ENCODE measurements at places on chromosomes 16 and 17.

GRCh38 chr17:44502598-44503146, 534 bp downstream of the GPATCH8 start:
- no peak for DNase-seq

DNA sequence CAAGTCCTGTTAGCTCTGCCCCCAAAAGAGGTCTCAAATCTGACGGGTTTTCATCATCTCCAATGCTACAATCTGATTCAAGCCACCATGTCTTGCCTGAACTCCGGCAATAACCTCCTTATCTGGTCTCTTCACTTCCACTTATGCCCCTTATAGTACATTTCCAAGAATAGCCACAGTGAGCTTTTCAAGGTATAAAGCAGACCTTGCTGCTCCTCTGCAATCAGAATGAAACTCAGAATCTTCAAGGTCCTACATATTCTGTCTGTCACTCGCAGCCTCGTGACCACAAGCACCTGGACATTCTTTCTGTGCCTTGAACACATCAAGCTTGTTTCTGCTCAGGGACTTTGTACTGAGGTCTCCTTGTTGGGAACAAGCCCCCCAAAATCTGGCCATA, 84.7 kb downstream of the YPEL2 start:
- no peak for DNase-seq

- DNase-seq, result no peak
Observed at GRCh38 chr16:71360378-71360777, 1.9 kb downstream of the CALB2 start.

DNA sequence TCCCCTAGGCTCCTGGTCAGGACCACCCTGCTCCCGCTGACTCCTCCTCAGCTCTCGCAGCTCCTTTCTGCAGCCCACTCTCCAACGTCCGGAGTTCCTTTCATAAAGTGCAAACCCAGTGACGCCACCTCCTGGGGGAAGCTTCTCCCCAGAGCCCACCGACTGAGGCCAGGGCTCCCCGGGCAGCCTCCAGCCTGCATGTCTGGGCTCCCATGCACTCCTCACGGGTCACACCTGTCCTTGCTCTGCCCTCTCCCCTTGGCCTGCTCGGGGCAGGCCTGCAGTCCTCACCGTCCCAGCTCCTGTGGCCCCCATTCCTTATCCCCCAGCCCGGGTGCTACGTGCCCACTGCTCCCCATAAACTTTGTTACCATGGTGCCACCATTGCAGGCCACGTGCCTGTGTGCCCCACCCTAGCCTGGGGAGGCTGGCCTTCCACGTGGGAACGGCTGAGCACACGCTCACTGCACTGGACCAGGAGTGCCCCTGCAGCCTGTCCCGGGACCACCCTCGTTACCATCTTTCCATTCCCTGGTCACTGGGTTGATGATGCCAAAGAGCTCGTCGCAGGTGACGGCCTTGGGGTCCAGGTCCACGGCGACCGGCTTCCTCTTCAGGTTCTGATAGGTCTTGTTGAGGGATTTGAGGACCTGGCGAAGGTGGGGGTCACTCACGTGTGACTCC, 84.9 kb downstream of the DNAH17 start:
- DNase-seq, result no peak

DNA sequence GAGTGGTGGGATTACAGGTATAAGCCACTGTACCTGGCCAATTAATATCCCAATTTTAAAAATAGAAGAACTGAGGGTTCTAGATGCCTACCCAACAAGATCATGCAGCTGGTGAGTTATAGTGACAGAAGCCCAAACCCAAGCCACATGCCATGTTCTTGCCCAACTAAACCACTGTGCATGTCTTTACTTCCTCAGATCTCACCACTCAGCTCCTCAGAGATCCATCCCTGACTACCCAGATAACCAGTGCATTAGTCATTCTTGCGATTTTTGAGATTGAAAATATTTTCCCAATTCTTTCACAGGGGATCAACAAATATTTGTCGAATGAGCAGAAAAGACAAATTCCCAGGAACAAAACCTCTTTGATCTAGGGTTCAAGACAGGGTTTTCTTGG, 303.1 kb downstream of the CBLN1 start:
- DNase-seq, result no peak

DNA sequence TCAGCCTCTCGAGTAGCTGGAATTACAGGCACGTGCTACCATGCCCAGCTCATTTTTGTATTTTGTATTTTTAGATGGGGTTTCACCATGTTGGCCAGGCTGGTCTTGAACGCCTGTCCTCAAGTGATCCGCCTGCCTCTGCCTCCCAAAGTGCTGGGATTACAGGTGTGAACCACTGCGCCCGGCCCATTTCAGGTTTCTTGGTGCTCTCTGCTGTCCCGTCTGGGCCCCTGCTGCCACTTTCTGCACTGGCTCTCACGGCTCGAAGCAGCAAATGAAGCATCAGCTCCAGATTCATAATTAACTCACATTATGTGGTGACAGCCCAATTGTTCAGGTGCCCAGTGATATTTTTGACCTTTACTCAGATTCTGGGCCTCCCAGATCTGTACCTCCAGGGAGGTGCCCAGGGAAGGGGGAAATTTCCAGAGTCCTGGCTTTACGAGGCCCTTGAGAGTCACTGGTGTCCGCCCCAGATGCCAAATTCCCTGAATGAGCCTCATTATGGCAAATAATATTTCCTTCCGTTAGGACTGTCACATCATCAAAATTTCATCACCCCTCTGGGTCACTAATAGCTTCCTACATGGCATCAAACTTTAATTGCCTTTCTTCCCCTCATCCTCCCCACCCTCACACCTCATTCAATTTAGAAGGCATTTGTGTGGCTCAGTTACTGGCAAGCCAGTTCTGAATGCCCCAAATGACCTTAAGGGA, 9.0 kb downstream of the SDK2 start:
- DNase-seq, result no peak

DNA sequence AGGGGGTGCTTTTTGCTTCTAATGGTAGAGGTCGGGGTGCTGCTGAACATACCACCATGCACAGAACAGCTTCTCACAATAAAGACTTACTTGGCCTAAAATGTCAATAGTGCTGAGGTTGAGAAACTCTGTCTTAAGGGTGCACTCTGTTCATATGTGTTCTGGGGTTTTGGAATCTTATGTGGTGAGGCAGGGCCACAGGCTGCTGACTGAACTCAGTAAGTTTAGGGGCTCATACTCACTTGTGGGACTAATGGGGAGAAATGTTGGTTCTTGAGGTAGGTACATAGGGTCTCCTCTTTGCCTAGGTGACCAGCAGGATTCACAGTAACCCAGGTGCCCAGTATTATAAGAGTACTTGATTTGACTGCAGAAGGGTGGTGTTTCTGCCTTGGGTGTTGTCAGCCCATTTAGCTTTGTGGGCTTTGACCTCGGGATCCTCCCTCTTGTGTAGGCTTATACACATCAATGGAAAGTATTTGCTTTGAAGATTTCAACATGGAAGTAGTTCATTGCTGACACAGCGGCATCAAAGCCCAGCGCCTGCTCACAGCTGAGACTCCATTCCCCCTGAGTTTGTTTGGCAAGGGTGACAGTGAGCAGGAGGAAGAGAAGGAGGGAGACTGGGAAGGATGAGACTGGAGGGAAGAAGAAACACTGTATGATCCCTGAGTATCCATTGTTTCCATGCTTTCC, 17.2 kb downstream of the SLC7A6 start:
- no peak for DNase-seq

GRCh38 chr16:59566446-59566845, 832.3 kb upstream of the GOT2 start:
- no peak for DNase-seq

DNA sequence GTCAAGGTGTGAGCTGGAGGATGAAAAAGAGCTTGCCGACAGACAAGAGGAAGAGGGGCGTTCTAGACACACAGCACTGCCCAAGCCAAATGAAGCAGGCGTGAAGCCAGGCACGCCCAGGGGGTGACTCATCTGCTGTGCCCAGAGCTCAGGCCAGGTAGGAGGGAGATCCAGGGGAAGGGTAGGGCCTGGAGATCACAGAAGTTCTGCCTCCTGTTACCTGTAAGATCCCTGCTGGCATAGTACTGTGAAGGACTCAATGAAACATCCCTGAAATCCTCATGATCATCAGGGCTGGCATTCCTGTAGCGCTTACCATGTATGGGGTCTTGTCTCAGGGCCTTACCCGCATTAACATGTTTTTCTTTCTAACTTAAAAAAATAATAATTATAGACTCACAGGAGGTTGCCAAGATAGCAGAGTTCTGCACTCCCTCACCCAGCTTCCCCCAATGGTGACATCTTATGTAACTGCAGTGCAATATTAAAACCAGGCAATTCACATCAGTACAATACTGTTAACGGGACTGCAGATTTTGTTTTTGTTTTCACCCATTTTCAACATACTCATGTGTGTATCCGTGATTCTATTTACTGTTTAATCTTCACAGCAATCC, 158.6 kb downstream of the XYLT1 start:
- no peak for DNase-seq

DNA sequence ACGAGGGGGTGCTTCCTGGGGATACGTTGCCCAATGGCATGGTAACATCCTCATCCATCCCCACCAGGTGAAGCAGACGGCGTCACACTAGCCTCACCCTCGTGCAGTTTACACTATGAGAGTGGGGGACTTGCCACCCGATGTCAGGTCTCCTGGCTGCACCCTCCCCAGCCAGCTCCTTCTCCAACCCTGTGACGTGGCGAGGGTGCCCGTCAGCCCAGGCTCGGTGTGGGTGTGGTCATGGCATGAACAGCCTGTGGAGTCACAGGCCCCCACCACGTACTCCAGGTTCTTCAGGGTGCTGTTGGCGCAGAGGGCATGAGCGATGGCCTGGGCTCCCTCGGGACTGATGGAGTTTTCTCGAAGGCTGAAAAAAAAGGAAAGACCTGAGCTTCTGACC, 28.3 kb downstream of the NLRC3 start:
- DNase-seq, result no peak

GRCh38 chr17:81132770-81133723, 32.3 kb upstream of the PVALEF start:
- no peak for DNase-seq

- DNase-seq, result peak; percentile 84
Observed at GRCh38 chr16:66603537-66604375, 748 bp upstream of the CMTM3 start.

- DNase-seq, result no peak
Observed at GRCh38 chr16:49969091-49970030, 55.7 kb upstream of the CNEP1R1 start.

GRCh38 chr17:6488008-6488539, 43.8 kb downstream of the PIMREG start:
- no peak for DNase-seq

DNA sequence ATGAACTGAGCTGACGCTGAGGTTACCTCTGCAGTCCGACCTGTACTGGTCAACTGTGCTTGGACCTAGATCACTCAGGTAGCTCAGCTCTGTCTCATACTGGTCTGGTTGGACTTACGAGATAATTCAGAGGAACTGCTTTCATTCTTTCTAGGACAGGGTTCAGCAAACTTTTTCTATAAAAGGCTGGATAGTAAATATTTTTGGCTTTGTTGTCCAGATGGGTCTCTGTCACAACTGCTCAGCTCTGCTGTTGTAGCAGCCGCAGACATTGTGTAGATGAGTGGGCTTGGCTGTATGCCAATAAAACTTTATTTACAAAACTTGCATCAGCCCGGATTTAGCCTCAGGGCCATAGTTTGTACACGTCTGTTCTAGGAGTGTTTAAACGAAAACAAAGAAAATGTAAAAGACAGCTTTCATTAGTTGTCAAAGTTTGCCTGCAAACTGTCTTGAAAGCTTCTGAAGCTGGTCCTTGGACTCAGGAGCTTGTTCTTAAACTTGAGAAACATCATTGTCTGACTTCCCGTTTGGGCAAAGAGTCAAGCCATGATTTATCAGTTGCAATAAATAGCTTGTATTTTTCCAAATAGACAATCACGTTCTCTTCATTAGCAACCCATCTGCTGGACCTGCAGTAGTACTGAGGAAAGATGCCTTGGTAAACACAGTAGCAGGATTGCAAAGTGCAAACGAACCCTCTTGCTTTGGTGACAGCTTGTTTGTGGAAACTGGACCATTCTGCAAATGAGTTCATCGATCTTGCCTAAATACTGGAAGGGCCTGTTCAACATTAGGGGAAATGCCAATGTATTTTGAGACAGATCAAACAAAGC, 253.4 kb downstream of the SNX29 start:
- DNase-seq, result no peak

DNA sequence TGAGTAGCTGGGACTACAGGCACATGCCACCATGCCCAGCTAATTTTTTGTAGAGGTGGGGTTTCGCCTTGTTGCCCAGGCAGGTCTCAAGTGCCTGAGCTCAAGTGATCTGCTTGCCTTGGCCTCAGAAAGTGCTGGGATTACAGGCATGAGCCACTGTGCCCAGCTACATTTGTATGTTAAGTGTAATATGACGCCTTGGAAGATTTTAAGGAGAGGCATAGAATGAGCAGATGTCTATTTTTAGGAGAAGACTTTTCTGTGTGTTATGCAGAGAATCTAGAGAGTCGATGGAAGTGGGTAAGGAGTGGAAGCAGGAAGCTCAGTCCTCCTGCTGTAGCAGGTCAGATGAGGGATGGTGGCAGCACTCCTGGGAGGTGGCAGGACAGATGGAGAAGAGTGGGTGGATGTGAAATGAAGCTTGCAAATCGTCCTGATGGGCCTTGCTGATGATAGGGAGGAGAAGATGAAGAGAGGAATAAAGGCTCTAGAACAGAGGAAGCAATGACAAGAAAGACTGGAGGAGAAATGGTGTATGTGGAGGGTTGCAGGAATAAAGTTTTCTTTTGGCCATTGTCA, 125.3 kb downstream of the SHISA6 start:
- DNase-seq, result no peak

DNA sequence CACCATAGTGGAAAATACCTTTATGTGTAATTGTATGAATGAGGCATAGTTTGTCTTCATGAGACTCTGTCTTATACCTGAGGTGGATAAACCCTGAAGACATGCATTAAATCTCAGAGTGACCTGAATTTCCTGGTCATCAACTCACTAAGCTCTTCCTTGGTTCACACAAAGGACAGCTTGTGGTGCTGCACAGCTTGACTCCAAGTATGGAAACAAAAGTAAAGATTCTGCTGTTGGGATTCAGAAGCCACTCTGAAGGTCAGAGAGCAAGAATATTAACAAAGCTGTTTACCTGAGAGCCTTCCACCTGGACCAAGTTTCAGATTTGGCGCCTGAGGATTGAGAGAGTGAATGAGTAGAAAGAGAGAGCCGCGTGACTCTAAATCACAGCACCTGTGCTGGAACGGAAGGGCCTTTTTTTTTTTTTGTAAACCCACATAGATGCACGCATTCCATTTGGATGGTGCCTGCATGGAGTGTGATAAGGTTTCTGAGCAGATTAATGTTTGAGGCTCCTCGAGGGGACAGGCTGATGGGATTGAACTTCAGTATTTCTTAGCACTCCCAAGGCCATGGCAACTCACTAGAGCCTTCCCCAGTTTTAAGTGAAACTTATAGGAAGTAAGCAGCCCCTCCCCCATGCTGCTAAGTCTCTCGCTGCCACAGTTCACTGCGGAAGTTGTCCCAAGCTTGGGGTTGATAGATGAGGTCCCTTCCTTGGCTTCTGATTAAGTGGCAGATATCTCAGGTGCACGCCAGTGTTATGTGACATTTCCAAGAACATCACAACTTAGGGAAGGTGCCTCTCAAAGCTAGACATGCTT, 28.7 kb downstream of the CALB2 start:
- no peak for DNase-seq

- DNase-seq, result no peak
Observed at GRCh38 chr17:57377094-57377493, 120.8 kb downstream of the MSI2 start.
